Activated CD4-positive, alpha-beta memory T cell treated with anti-CD3 and anti-CD28 coated beads for 36 hours (primary cell): ENCODE measurements at places on chromosomes 4 and X.

- H3K27me3 ChIP-seq = peaks cover 1% of the 10 kb centered on the region
- H3K4me3 ChIP-seq = no peak overlapping the region
- no peak overlapping the region for H3K27ac ChIP-seq
- peak; percentile 18 for DNase-seq
These were observed 160.4 kb upstream of the GPR101 start for GRCh38 chrX:137194164-137194563.

DNA sequence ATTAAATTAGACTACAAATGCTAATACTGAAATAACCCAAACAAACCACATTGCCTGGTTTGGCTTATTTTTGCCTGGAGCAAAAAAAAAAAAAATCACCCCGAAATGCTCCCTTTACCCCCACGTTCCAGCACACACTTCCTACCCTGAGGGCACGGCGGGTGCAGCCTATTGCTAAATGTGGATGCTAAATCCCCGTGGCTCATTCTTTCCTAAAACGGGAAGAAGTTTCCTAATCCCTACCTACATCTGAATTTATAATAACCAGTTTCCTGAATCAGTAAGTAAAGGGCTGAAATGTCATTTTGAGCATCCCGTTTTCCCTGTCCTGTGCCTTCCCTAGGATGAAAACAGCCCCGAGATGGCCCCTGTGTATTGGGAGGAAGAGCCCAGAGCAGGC lies 97.0 kb downstream of the ABLIM2 start:
- H3K4me3 ChIP-seq = no peak overlapping the region
- no peak for DNase-seq
- no peak overlapping the region for H3K27ac ChIP-seq
- H3K36me3 ChIP-seq = peaks cover 9% of the 10 kb centered on the region
- H3K4me1 ChIP-seq = no peaks in the 10 kb centered on the region

- H3K4me3 ChIP-seq = no peak overlapping the region
- no peak for DNase-seq
- H3K4me1 ChIP-seq = no peaks in the 10 kb centered on the region
- no peaks in the 10 kb centered on the region for H3K27me3 ChIP-seq
- peaks cover 1% of the 10 kb centered on the region for H3K36me3 ChIP-seq
These were observed 17.4 kb downstream of the YY2 start for GRCh38 chrX:21873063-21873775.

- no peaks in the 10 kb centered on the region for H3K27me3 ChIP-seq
- no peaks in the 10 kb centered on the region for H3K4me1 ChIP-seq
- H3K4me3 ChIP-seq = no peak overlapping the region
- H3K36me3 ChIP-seq = no peaks in the 10 kb centered on the region
- no peak for DNase-seq
- H3K27ac ChIP-seq = no peak overlapping the region
These were observed 47.1 kb downstream of the TEC start for GRCh38 chr4:48222491-48222890.

GRCh38 chrX:49183701-49184281 lies 2.4 kb downstream of the PRICKLE3 start:
- H3K4me1 ChIP-seq = peaks cover 5% of the 10 kb centered on the region
- peaks cover 14% of the 10 kb centered on the region for H3K36me3 ChIP-seq
- H3K27me3 ChIP-seq = no peaks in the 10 kb centered on the region
